ENCODE measurements at places on chromosomes 6 and 20. TPM values are rescaled to one million over a fixed set of nuclear protein-coding genes. Genes with fewer than 3 reads are reported as not detected.

The CDH26 gene
- total RNA-seq: 1.3 TPM

The BMP5 gene
- total RNA-seq: 6.3 TPM

The TCP11 gene
- total RNA-seq: not detected

The TRERF1 gene
- 1.9 TPM for total RNA-seq

The PTCHD4 gene
- 1.0 TPM for total RNA-seq

The C20orf144 gene
- not detected for total RNA-seq

The ASIP gene
- not detected for total RNA-seq

The TRIM27 gene
- 28.5 TPM for total RNA-seq

The SYNDIG1 gene
- total RNA-seq: 38.1 TPM

The LKAAEAR1 gene
- total RNA-seq: not detected

The DEFB132 gene
- not detected for total RNA-seq

The HEY2 gene
- total RNA-seq: 1.8 TPM

The B3GAT2 gene
- total RNA-seq: 0.07 TPM

The CRISP3 gene
- not detected for total RNA-seq

The SLC32A1 gene
- total RNA-seq: not detected

The FUT9 gene
- not detected for total RNA-seq

The PROKR2 gene
- total RNA-seq: not detected

The CHD6 gene
- total RNA-seq: 27.4 TPM

The BTN1A1 gene
- total RNA-seq: not detected

The CD164 gene
- 129 TPM for total RNA-seq

The DNPH1 gene
- 63.9 TPM for total RNA-seq

The CST2 gene
- total RNA-seq: not detected

The OTOR gene
- total RNA-seq: not detected

The ENPP4 gene
- 24.5 TPM for total RNA-seq

The EIF6 gene
- total RNA-seq: 23.0 TPM

The PMEPA1 gene
- total RNA-seq: 12.5 TPM

The TOMM34 gene
- total RNA-seq: 10.6 TPM

The SAMD3 gene
- 0.67 TPM for total RNA-seq

The ACSS1 gene
- 26.4 TPM for total RNA-seq

The MUC21 gene
- not detected for total RNA-seq

The COL19A1 gene
- 2.7 TPM for total RNA-seq

The NRN1 gene
- 6.6 TPM for total RNA-seq

The SAMD10 gene
- total RNA-seq: 3.7 TPM

The RBBP9 gene
- 8.6 TPM for total RNA-seq

The PCMTD2 gene
- total RNA-seq: 83.3 TPM

The NHSL1 gene
- total RNA-seq: 34.3 TPM

The AKAP7 gene
- total RNA-seq: 11.6 TPM

The HAO1 gene
- not detected for total RNA-seq

The BTN3A1 gene
- total RNA-seq: 6.6 TPM

The SRMS gene
- total RNA-seq: not detected

The TMC2 gene
- total RNA-seq: not detected

The CLDN20 gene
- total RNA-seq: not detected

The PROCR gene
- total RNA-seq: 37.7 TPM

The FERMT1 gene
- 0.67 TPM for total RNA-seq

The TMEM151B gene
- 2.6 TPM for total RNA-seq

Data from right atrium auricular region (tissue), 2 donors.